ENCODE measurements at places on chromosomes 5 and 9. TPM values are rescaled to one million over a fixed set of nuclear protein-coding genes. Genes with fewer than 3 reads are reported as not detected.

INSL6 gene
- total RNA-seq, result not detected

DNA sequence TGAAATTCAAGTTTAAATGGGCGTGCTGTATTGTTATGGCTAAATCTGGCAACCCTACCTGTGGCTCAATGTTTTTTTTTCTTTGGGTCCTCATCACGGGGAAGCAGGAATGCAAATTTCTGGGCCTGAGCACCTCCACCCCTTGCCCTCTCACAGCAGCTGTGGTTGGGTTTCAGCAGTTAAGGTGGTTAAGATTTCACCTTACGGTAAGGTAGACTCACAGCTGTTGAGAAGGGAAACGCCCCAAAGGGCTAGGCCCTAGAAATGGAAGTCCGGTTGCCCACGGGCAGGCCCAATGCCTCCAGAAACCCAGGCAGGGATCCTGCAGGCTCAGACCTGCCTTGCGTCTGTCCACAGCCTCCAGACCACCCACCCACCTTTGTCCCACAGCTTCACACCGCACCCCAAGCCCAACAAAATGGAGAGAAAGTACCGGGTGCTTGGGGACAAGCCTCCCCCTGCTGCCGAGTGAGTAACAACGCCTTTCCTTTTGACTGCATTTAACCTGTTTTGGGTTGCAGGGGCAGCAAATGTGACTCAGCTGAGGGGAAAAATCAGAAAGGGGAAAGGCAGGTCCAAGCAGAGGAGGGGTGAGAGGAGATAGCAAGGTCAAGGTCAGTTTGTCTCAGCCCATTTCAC is 48.1 kb upstream of the TDRD7 start:
- no peak for DNase-seq

DNA sequence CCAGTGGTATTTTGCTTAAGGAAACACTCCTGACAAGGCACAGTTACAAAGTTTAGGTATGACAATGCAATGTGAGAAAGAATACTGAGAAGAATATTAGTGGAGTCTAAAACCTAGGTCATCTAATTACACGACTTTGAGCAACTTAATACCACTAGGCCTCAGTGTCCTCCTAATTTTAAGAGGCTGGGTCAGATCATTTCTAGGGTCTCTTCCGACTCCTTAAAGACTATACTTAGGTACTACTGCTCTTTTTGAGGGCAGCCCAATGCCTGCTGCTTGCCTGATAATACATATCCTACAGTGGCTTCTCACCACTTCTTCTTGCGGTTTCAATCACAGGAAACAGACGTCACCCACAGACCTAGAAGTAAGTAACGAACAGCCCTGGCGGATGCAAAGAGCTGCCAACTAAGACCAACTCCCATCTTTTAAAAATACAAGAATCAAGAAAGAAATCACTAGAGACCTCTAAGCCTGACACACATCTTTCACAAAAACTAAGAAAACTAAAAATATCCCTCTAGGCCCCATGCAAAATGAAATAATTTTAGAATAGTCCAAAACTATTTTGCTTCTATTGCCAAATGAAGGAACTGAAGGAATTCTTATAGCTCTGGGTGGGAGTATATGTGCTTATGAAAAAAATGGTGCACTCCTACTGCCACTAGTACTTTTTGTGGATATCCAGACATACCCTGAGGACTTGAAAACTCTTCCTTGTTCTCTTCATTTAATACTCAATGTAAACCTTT is 13.1 kb downstream of the DIAPH1 start:
- no peak for DNase-seq

DNA sequence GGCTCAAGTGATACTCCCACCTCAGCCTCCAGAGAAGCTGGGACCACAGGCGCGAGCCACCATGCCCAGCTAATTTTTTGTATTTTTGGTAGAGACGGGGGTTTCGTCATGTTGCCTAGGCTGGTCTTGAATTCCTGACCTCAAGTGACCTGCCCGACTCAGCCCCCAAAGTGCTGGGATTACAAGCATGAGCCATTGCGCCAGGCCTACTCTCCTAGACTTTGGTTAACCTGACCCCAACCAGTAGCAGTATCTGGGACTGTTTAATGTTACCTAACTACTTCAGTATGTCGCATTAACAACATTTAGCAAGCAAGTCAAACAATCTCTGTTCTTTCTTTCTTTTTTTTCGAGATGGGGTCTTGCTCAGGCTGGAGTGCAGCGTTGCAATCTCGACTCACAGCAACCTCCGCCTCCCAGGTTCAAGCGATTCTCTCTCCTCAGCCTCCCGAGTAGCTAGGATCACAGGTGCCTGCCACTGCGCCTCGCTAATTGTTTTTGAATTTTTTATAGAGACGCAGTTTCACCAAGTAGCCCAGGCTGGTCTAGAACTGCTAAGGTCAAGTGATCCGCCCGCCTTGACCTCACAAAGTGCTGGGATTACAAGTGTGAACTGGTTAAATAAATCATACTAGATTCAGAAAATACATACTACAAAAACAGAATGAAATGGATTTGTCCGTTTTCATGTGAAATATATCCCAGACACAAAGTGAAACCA is 2.0 kb downstream of the AK3 start:
- DNase-seq, result no peak

DNA sequence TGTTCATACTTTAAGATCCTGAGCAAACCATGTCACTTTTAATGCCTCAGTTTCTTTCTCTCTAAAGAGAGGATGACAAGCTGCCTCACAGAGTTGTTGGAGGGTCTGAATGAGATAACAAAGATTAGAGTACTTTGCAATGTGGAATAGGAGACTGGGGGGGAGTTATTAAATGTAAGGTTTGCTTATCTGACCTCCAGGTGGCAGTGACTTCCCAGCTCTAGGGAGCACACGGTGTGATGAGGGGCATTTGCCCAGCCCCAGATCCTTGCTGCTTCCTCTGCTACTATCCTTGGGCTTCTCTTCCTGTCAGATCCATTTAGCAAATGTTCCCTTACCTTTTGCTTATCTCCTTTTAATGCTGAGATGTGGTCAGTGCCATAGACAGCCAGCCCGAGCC is 30.7 kb downstream of the ENHO start:
- DNase-seq, result no peak

Data from lung microvascular endothelial cell (primary cell).